ENCODE measurements at places on chromosomes 5 and 9.

DNA sequence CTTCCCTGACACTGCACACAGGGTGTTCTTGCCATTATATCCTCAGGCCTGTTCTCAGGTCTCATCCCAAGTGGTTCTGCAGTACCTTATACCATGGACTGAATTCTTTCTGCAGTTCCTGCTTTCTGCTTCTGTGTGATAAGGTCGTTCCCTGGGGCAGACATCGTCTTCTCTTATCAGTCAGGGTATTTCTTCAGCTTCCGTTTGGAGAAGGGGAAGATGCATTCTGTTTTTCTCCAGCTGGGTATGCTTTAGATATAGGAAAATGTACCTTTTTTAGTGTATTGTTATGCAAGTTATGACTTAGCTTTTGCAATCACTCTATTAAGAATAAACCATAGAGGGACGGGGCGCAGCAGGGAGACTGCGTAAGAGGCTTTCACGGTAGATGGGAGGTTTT lies 31.1 kb downstream of the RALGPS1 start:
- no peak for DNase-seq

- no peak for DNase-seq
Observed at GRCh38 chr5:16864631-16865131, 71.4 kb downstream of the MYO10 start.

DNA sequence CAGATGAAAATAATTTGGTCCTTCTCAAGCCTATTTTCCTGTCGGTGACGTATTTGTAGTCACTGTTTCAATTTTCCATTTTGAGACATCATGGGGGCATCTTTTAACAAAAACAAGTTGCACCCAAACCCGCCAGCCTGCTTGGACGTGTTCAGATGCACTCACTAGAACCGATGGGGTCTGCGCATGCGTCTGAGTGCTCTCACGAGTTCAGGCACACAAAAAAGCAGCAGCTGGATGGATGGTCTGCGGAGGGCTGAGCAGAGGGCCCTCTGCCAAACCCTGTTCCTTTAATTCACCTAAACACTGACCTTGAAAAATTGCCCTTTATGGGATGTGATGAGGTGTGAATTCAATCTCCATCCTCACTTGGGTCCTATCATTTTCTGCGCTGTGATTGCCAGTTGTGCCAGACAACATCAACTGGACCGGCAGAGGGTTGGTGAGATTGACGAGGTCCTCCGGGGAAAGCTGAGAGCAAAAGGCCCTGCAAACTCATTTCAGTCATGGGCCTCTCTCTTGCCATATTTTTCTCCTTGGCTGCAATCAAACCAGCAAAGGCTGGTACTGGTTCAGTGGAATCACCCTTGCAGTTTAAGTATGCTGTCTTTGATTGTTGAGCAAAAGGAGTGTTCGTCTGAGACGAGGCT lies 251.9 kb downstream of the NFIB start:
- DNase-seq, result no peak

- no peak for DNase-seq
Observed at GRCh38 chr9:37329576-37329975, 92.9 kb upstream of the GRHPR start.

DNA sequence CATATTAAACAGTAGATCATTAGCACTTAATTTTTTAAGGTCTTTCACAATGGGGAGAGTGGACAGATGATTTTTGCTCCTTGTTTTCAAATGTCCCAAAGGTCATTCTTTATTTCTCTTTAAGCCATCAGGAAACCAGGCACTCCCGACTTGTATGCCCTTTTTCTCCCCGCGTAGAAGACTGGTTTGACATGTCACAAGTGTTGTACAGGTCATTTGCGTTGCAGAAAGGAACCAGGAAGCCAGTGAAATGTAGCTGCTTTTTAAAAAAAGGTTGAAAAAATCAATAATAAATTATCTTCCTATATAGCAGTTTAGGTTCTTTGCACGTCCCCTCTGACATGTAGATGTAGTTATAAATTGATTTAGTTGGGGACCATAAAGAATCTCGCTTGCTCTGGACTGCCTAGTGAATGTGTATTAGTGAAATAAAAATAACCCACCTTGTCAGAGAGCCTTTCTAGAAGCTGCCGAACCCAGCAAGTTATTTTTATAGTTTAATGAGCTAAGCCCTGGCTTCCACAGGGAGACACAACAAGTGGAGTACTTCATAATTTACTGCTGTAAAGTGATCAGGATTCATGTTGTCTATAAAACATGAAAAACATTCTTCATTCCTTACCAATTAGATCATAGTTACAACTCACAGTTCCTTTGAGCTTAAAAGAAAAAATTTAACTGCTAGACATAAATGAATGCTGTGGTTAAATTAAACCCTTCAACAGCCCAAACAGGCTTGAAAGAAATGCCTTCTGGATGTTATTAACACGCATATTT lies 404.6 kb downstream of the CSNK1G3 start:
- peak; percentile 1 for DNase-seq

DNA sequence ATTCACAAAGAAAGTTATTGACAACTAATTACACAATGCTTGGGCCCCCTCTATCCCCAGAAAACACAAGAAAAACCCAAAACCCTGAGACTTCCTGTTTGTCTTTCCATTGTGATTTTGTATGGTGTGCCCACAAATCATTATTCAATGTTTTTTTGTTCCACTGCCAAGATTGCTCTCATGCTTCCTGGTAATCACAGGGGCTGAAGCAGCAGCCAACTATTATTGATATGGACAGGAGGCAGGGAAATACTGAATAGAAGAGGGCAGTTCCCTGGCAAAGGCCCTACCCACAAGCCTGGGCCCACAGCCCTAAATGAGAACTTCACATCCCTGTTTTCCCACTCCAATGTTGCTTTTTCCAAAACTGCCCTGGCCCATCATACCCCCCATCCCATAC lies 21.5 kb upstream of the RFK start:
- no peak for DNase-seq

GRCh38 chr5:56158331-56158960 lies 74.7 kb downstream of the ANKRD55 start:
- DNase-seq, result no peak

- no peak for DNase-seq
Observed at GRCh38 chr5:177098120-177098469, 11.4 kb downstream of the FGFR4 start.

DNA sequence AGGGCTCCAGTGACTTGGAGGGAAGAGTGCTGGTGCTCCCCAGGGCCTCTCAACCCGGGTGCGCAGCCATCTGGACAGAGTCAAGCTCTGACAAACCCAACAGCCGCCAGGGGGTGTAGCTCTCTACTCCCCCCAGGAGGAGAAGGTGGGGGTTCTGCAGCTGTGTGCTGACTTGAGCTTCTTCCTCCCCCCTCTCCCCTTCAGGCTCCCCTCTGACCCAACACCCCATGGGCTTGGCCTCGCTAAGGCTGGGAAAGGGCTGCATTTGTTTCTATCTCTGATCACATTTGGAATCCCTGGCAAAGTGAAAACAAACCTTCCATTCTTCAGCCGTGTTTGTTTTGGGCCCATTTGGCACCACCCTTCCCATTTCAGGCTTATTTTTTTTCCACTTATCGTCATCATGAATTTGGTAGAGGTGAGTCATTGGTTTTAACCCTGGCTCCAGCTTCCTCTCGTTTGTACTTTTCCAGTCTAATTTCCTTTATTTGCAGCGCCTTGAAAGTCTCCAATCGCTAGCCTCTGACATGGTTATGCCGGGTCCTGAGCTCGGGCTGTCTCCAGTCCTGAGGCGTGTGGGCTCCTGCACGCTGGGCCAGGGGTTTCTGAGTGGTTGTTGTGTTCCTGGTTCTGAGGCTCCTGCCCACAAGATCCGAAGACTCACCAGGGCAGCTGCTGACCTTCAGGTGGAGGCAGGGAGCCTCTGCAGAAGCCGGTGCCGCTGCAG lies 36.1 kb downstream of the DAP start:
- DNase-seq, result peak; percentile 66

- DNase-seq, result peak; percentile 27
Observed at GRCh38 chr5:75510836-75511434, 494 bp downstream of the CERT1 start.

DNA sequence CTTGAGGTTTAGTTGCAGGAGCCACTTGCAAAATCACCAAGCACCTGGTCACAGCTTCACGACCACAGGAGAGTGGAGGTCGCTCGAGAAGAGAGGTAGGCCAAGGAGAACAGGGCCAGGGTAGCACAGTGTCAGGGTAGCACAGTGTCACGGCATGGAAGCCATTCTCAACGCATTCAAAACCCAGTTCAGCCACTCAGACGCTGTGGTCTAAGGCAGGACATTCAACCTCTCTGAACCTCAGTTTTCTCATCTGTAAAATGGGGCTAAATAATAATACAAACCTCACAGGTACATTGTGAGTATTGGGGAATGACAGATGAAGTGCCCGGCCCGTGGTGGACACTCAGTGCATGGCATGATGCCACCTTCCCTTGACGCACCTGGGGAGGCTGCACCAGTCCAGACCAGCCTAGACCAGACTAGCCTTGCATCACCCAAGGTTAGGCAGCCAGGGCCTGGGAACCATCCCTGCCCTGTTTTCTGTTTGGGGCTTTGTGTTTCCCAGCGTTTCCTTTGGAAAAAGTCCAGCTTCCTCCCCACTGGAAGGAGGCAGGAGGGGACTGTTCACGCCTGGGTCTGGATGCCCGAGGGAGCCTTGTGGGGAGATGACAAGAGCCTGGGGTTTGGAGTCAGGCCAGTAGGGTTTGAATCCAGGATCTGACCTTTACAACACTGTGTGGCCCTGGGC lies 7.8 kb upstream of the LMX1B start:
- DNase-seq, result no peak

GRCh38 chr5:142913728-142914338 lies 143.7 kb downstream of the ARHGAP26 start:
- DNase-seq, result no peak

GRCh38 chr5:5780253-5780652 lies 357.8 kb downstream of the ICE1 start:
- no peak for DNase-seq

DNA sequence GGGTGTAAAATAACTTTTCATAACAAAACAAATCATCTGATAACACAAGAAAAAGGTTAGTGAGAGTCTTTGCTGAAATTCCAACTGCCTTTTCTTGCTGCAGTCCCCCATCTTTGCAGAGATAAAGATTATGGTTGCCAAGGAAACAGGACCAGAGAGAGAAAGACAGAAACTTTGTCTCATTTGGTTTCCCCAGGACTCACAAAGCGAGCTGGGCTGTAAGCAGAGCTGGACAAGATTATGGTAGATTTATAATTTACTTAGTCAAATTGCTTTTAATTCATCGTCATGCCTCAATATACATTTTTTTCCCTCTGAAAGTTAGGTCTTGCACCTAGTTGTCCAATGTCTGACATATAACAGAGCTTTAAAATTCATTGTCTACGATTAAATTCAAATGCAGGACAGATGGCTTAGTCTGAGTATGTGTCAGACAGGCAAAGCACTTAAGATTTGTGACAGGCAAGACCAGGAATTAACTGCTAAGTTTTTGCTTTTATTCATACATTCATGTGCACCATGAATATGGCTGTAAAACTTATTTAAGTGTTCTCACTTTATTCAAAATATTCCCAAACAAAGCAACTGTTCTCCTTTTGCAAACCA lies 17.4 kb downstream of the ENC1 start:
- DNase-seq, result no peak

DNA sequence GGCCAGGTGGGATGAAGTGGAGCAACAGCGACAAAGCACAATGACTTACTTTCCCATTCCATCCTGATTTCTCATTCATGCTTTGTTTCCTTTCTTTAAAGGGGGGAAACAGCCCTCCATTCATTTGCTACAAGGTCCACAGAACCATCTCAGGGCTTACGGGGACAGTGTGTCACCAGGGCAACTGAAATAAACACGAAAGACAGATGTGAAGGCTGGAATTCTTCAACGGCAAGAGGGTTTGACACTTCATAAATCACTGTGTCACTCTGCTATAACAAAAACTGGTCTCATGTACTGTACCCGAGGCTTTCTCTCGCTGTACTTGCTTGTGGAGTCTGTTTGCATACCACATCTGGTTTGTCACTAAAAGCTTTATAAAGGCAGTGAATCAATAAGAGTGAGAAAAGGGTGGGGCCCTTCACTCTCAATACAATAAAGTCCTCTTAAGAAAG lies 150.8 kb downstream of the EFNA5 start:
- no peak for DNase-seq

GRCh38 chr5:61344187-61344944 lies 12.3 kb downstream of the ZSWIM6 start:
- no peak for DNase-seq

DNA sequence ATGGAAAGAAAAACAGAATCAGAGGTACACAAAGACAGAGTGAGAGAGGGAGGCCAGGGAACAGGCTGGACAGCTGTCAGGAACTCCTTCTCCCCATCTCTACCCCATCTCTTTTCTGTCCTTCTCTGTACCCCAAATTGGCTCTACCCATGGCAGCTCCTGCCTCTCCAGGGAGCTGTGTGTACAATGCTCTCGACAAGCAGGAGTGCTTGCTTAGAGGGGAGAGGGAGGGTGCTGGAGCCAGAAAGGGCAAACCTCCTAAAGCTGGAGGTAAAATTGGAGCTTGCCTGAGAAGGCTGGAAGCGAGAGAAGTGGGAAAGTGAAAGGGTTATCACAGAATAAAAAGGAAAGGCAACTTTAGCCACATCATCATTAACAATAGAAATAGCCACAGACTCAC lies 6.4 kb downstream of the TPM2 start:
- no peak for DNase-seq

GRCh38 chr5:15440434-15440833 lies 59.5 kb upstream of the FBXL7 start:
- no peak for DNase-seq

- no peak for DNase-seq
Observed at GRCh38 chr5:171447226-171447625, 27.8 kb downstream of the FGF18 start.

DNA sequence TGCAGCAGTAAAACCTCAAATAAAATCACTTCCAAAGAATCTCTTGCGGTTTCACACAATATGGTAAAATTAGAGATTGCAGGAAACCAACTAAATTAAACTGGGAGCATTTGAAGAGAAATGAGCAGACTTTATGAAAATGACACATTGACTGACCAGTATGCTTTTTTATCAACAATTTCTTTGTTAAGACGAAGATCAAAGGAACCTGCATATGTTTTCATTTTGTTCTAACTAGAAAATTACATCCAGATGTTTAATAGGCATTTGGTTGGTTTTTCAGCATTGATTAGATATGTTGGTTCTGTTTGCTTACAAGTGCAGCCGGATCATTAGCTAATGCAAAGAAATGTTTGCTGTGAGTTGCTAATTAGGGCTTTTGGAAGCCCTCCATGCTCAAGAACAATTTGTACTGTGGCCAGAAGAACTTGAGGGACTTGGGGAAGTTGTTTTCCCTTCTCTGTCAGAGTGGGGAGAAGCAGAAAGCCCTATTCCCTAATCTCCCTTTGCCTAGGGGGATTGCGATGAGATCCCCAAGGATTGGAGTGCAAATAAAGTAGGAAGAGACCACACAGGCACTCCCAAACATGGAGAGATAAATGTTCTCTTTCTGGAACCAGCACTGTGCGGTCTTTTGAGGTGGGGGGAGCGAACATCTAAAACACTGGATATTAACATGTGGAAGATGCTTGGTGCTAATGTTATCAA lies 4.5 kb upstream of the TLE1 start:
- DNase-seq, result no peak

GRCh38 chr9:20403346-20403745 lies 219.0 kb downstream of the MLLT3 start:
- no peak for DNase-seq

GRCh38 chr9:79213417-79214125 lies 358.2 kb upstream of the TLE4 start:
- DNase-seq, result no peak

- DNase-seq, result no peak
Observed at GRCh38 chr5:55763746-55764420, 26.0 kb downstream of the DDX4 start.

GRCh38 chr9:87842878-87843585 lies 39.6 kb upstream of the SPATA31E1 start:
- no peak for DNase-seq

GRCh38 chr5:73125289-73125688 lies 4.9 kb downstream of the TMEM171 start:
- DNase-seq, result no peak
